ENCODE measurements at places on chromosomes 16 and 17.

GRCh38 chr17:39236981-39237441, 11.3 kb upstream of the STAC2 start:
- DNase-seq = no peak

GRCh38 chr16:82867485-82867884, 240.7 kb downstream of the CDH13 start:
- DNase-seq = no peak

DNA sequence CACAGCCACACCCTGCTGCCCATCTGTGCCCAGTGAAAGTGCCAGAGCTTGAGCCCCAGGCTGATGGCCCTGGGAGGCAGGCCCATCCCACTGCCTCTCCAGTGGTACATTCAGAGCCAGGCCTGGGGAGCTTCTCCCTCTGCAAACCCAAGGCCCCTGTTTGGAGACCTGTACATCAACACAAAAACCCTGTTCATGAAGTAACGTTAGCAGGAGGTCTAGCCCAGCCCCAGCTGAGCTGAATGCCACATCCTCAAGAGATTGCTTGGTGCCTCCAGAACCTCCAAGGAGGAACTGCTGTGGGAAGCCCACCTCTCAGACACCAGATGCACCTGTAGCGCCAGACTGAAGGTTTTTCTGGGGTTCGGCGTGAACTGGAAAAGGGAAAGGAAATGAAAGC, 31.5 kb downstream of the C16orf78 start:
- DNase-seq = no peak

DNA sequence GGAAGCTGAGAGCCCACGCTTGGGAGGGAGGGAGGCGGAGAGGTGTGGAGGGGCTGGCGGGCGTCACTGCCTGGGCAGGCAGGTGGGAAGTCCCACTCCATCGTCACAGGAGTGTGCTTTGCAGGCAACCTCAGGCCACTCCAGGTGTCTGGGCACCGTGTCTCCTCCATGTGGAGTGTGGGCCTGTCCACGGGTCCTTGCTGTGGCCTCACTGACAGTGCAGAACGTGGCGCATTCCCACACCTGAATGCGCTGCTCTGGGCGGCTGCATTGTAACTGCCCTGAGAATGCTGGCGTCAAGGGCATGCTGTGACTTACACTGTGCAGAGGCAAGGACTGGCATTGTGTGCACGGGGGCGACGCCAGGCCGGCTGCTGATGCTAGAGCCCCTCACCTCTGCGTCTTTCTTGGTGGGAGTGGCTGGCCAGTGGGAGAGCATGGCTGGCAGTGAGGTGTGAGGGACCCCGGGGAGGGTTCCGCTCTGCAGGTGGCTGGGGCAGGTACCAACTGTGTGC, 66.4 kb downstream of the BANP start:
- no peak for DNase-seq

- DNase-seq = no peak
These were observed 4.4 kb downstream of the ZC3H7A start for GRCh38 chr16:11792410-11793241.

DNA sequence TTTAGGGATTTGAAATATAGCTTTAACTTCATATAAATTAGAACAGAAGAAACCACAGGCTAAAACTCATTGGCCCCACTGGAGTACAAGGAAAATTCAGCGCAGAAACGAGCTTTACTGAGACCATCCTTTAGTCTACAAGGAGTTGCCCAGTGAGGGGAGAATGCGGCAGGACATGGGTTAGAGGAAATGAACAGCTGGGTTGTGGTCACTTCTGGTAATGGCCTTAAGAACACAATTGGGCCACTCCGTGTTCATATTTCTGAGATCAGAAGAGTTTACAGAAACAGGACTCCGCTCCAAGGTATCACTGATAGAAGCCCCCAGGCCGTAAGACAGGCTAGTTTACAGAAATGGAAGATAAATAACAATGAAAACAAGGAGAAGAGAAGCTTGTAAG, 188.3 kb downstream of the ZFHX3 start:
- DNase-seq = no peak

DNA sequence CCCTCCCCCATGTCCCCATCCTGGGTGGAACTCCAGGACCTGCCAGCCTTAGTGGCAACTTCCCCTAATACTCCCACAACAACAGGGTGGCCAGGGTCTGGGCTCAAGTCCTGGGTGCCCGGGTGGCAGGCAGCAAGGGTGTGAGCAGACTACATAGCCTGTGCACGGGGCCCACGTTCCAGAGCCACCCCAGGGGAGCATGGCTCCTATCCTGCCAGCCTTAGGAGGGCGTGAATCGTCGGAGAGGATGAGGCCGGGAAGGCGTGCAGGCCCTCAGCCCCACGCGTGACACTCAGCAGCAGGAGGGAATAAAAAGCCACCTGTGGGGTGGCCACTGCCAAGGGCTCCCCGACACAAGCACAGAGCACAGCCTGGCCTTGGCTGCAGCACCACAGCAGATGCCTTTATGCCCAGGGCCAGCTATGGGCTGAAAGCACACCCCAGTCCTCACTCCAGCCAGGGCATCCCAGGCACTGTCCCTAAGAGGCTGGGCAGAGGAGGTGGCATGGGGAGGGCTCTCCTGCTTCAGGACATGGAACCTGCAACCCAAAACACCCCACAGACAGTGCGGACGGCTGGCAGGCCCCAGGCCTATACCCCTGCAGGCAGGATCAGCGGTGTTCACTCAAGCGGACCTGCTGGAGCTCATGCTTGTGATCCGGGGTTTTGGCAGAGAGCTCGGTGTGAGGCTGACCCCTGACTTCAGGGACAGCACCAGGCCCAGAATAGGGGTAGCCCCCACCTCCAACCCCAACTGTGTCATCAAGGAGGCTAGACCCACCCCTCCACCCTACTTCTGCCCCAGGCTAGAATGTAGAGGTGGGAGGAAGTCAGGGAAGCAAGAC, 2.7 kb downstream of the BCAR1 start:
- DNase-seq = no peak

- DNase-seq = no peak
These were observed 527 bp downstream of the UNC45B start for GRCh38 chr17:35148144-35148543.

GRCh38 chr16:4373909-4374742, 2.5 kb downstream of the VASN start:
- no peak for DNase-seq

DNA sequence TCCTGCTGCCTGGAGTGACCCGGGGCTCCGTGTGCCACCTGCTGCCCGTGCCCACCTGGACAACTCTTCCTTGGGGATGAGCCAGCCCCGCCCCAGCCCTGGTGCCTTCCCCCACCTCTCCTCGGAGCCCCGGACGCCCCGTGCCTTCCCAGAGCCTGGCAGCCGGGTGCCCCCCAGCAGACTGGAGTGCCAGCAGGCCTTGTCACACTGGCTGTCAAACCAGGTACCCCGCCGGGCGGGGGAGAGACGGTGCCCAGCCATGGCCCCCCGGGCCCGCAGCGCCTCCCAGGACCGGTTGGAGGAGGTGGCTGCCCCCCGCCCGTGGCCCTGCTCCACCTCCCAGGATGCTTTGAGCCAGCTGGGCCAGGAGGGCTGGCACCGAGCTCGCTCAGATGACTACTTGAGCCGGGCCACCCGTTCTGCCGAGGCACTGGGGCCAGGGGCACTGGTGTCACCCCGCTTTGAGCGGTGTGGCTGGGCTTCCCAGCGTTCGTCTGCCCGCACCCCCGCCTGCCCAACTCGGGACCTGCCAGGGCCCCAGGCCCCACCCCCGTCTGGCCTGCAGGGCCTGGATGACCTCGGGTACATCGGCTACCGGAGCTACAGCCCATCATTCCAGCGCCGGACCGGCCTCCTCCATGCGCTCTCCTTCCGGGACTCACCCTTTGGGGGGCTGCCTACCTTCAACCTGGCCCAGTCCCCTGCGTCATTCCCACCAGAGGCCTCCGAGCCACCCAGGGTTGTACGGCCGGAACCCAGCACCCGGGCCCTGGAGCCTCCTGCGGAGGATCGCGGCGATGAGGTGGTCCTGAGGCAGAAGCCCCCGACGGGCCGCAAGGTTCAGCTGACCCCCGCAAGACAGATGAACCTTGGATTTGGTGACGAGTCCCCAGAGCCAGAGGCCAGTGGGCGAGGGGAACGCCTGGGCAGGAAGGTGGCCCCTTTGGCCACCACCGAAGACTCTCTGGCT, 38.4 kb downstream of the ARHGAP23 start:
- no peak for DNase-seq

- DNase-seq = no peak
These were observed 2.0 kb downstream of the SMIM22 start for GRCh38 chr16:4796982-4797804.

GRCh38 chr16:78461087-78461486, 361.6 kb downstream of the WWOX start:
- DNase-seq = no peak

DNA sequence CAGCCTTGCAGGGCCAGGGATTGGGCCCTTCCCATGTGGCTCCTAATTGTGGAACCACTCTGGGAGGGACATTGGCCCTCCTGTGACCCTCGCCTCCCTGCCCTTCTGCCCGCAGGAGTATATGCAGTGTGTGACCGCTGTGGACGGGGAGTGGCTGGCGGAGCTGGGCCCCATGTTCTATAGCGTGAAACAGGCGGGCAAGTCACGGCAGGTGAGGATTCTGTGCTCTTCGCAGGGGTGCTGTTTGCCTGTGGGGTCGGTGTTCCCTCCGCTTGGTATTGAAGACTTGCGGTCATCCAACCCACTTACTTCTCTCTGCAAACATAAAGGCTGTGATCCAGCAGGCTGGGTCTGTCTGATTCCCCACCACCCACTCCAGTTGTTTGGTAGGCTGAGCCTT, 15.7 kb downstream of the DHX38 start:
- no peak for DNase-seq

GRCh38 chr16:84246679-84247077, 6.9 kb upstream of the KCNG4 start:
- no peak for DNase-seq

DNA sequence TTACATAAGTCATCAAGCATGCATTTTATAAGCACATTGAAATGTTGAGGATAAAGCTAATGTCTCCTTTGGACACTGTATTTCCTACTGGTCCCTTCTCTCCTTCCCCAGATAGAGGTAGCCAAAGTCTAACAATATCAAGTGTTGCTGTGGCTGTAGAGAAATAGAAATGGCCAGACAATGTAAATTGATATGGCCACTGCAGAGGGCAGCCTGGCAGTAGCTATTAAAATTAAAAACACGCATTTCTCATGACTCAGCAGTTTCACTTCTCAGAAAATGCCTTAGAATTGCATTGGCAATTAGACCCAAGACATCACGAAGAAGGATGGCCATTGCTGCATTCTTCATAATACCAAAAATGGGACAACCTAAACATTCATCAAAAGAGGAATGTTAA, 46.8 kb upstream of the MRTFB start:
- DNase-seq = no peak

- no peak for DNase-seq
These were observed 22.9 kb downstream of the ADORA2B start for GRCh38 chr17:15967706-15968399.

- DNase-seq = no peak
These were observed 537.2 kb upstream of the CDH8 start for GRCh38 chr16:62573466-62573865.

DNA sequence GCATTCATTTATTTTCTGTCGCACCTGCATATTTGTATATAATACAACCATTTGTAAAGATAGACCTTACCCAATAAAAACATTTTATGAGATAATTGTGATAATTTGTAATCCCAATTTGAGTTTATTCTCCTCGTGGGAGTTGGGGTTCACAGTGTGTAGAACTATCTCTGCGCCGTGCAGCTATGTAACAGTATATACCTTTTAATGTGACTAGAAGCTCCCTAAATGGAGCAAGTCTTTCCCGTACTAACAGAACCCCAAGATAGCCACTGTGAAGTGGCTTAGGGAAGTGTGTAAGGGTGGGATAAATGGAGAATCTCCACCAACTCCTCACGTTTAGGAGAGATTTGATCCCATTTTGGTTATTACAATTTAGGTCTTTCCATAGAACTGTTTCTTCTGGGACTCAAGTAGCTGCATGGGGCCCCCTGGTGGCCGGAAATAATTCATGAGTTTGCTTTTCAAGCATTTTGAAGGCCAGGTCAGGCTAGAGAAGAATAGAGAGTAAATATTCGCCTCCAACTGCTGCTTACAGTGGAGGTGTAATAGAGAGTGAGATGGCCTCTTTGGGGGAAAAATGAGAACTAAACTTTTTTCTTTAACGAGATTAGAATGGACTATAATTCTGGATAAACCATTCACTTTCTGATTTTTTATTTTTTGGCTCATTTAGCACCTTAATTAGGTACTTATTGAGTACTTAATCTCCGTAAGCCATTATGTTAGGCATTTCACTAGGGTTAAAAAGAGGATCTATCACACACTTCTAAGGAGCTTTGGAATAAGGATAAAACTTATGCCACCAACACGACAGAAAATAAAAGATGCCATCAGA, 4.5 kb downstream of the TMEM100 start:
- peak; percentile 65 for DNase-seq

- no peak for DNase-seq
These were observed 4.3 kb downstream of the TSR3 start for GRCh38 chr16:1347286-1347855.

GRCh38 chr17:76546556-76547182, 6.8 kb downstream of the PRCD start:
- DNase-seq = no peak

DNA sequence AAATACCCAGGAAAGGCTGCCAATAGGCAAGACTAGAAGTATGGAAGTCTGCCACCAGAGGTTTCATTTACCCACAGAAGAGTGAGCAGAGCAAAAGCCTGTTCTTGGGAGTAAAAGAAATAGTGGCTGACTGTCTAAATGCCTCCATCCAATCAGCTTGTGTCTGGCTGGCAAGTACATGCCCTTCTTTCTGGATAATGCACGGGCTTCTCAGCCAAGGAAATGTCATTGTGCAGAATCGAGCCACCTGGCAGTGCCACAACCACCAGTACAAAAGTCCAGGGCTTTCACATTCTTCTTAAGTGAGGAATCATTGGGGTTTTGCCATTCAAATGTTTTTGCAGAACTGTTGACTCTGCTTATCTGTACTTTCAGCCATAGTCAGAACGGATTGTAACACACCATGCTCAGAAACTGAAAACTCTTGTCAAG, 10.1 kb upstream of the ERCC4 start:
- DNase-seq = no peak

Measured in memory B cell (primary cell).